T-helper 1 cell (primary cell): ENCODE measurements at places on chromosomes 7 and 10.

- DNase-seq = no peak
Measured at GRCh38 chr10:96673318-96674099, 46.8 kb downstream of the PIK3AP1 start.

DNA sequence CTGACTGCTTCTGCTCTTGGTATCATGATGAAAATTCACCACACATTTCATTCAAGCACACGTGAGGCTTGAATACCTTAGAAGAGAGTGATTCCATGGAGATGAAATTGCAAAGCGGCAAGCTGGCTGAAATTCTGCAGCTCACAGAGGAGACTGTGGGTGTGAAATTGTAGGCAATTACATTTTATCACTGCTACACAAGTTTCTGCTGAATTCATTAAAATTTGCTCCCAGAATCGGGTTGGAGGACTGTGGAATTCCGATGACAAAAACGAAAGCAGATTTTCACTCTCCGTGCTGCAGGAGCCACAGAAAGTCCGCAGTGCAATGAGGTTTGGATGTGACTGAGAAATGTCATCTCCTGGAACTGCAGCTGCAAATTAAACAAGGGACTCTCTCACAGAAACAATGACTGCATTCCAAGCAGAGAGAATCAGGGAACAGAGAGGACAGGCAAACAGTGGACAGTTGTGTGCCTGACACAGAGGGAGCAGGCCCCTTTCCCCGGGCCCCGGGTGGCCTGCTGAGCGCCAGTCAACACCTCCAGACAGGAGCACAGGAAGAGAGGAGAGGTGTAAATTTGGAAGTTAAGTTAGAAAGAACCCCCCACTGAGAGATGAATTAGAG is 109.1 kb downstream of the C10orf90 start:
- no peak for DNase-seq

GRCh38 chr7:2668401-2668800 is 19.6 kb upstream of the AMZ1 start:
- no peak for DNase-seq

- DNase-seq = no peak
Measured at GRCh38 chr7:9231630-9232121, 798.3 kb downstream of the NXPH1 start.

DNA sequence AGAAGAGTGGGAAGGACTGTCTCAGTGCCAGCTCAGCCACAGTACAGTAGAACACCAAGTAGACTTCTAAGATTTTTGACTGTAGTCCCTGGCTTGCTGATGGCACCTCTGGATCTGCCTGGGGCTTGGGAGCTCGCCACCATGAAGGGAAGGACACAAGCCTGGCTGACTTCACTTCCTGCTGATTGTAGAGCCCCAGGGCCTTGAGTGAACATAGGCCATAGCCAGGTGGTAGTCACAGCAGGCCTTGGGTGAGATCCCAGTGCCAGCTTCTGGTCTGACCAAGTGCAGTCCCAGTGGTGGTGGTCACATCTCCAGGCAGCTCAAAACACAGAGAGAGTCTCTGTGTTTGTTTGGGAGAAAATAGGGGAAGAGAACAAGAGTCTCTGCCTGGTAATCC is 57.6 kb upstream of the HBP1 start:
- DNase-seq = no peak

- no peak for DNase-seq
Measured at GRCh38 chr10:119061352-119061751, 19.3 kb downstream of the EIF3A start.

- DNase-seq = no peak
Measured at GRCh38 chr10:123614888-123615287, 51.3 kb upstream of the GPR26 start.

- no peak for DNase-seq
Measured at GRCh38 chr7:4247106-4247876, 434.8 kb upstream of the FOXK1 start.

- DNase-seq = no peak
Measured at GRCh38 chr7:525740-526139, 6.1 kb upstream of the PDGFA start.

DNA sequence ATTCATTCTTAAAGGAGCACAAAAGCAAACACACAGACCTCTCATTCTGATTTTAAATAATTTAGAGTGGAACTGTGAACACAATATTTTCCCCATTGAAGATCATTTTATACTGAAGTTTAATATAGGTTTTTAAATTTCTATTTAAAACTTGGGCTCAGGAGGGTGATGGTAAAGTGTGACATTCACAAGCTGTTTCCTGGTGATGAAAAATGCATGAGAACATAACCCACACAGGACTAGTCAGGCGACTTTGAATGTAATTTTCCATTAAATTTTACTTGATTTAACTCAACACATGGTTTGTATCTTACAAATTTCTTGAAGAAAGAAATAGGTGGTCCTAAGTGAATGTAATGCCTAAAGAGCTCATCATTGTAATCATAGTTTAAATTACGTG is 143.6 kb downstream of the CDK14 start:
- DNase-seq = no peak

- no peak for DNase-seq
Measured at GRCh38 chr10:43125274-43125845, 12.9 kb upstream of the CSGALNACT2 start.

DNA sequence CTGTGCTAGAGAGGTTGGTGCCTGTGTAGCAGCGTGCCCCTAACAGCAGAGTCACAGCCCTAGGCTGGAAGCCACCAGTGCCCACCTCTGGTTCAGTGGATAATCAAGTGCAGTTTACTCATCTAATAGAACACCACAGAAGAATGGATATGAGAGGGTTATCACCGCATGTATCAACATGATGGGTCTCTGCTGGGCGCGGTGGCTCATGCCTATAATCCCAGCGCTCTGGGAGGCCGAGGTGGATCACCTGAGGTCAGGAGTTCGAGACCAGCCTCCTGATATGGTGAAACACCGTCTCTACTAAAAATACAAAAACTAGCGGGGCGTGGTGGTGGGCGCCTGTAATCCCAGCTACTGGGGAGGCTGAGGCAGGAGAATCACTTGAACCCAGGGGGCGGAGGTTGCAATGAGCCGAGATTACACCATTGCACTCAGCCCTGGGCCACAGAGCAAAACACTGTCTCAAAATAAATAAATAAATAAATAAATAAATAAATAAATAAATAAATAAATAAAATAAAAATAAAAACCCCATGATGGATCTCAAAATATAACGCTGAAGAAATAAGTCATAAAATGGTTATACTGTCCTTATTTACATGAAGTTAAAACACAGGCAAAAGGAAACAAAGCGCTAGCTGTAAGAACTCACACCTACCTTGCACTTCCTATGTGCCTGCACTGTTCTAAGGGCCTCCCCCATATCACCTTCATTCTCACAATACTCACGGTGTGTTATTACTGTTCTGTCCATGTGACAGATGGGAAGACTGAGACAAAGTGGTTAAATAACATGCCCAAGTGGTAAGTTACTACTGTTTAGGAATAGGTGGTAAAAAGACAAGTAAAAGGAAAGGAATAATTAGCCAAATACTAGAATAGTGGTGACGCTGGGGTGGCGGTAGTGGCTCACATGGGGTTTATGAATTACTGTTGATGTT is 70.9 kb downstream of the AMZ1 start:
- no peak for DNase-seq

GRCh38 chr7:92652536-92652935 is 62.3 kb upstream of the FAM133B start:
- no peak for DNase-seq

- no peak for DNase-seq
Measured at GRCh38 chr7:141220263-141220880, 146.5 kb downstream of the TMEM178B start.

GRCh38 chr7:452226-452751 is 67.4 kb downstream of the PDGFA start:
- no peak for DNase-seq

DNA sequence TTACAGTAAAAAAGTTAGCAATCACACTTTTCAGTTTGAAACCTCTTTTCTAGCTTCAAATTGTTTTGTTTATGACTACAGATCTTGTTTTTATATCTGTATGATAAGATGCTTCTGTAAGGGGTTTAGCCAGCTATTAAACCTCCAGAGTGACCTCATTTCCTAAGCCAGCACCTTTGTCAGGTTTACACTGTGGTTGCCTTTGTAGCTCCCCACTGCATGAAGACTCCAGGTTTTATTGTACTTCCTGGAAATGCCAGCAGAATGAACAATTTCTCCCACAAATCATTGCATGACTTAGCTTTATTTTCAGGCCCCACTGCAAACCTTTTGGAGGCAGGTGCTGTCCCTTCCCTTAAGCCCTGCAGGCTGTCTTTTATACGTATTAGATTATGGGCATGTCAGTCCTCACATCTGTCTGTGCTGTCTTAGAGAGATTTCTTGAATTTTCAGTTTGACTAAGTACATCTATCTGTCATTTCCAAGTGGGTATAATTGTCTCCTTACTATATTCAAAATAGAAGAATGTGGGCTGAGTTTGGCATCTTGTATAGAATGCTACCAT is 8.2 kb upstream of the AGR3 start:
- DNase-seq = no peak
